ENCODE measurements at places on chromosomes 16 and 17.

DNA sequence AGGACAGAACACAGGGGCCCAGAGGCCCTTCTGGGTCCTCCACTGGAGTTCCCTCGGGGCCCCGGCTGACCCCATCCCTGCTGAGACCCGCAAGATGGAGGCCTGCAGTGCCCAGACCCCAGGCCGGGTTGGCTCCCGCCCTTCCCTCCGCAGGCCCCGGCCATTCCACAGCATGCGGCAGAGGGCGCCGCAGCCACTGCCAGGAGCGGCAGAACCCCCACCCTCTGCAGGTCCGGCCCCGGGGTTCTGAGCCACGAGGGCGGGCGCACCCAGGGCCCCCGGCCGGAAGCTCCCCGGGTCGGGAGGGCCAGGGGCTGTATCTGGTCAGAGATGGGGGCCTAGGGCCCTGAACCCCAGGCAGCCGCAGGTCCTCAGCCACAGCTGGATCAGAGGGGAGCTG, 2.4 kb upstream of the PERCC1 start:
- peak; percentile 79 for DNase-seq

GRCh38 chr17:44970136-44970741, 2.1 kb upstream of the C1QL1 start:
- peak; percentile 71 for DNase-seq

DNA sequence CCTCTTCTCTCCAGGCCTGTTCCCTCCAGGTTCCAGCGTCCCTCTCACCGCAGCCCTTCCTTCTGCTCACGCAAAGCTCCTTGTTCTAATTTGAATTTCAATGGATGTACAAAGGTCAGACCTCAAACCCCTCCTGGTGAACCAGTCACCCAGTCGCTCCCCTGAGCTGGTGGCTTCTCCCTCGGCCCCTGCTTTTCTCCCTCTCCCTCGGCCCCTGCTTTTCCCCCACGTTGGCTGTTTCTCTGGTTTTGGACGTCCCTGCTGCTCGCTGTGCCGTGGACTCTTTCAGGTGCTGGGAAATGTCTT, 8.6 kb upstream of the MSLN start:
- no peak for DNase-seq

GRCh38 chr16:59634004-59634579, 900.0 kb upstream of the GOT2 start:
- peak; percentile 52 for DNase-seq

- DNase-seq, result no peak
These were observed 120.8 kb upstream of the SEC14L1 start for GRCh38 chr17:77019893-77020379.

All from AG20443 (cell line).